NCI-H69 (cell line): ENCODE measurements at places on chromosomes 11 and 22.

DNA sequence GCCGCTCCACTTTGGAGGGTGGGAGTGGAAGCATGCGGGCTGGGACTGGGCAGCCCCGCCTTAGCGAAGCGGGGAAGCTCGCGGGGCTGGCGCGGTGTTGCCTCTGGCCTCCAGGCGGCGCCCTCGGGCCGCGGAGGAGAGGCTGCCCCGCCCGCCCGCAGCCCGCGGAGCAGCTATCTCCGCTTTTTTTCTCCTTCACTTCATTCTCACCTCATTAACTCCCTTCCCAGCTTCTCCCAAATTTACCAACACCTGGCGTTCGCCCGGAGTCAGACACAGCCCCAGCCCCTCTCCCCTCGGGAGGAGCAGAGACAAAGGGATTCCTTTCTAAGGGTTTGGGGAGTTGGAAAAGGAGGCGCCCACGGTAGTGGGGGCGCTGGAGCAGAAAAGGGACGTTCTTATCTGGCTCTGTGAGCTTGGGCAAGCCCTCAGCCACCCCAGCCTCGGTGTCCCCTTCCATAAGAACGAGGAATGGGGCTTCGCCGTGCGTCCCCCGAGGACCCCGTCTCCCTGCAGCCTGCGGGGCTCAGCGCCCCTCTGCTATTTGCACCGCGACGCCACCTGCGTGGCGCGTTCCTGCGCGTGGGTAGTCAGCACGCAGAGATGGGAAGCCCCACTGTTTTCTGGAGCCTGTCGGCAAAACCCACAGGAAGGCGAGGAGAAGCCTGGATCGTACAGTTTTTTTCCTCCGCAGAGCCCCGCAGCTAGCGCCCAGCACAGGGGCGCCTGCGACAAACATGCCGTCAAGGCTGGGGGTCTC, 1.5 kb upstream of the WNT11 start:
- peak; percentile 94 for DNase-seq

DNA sequence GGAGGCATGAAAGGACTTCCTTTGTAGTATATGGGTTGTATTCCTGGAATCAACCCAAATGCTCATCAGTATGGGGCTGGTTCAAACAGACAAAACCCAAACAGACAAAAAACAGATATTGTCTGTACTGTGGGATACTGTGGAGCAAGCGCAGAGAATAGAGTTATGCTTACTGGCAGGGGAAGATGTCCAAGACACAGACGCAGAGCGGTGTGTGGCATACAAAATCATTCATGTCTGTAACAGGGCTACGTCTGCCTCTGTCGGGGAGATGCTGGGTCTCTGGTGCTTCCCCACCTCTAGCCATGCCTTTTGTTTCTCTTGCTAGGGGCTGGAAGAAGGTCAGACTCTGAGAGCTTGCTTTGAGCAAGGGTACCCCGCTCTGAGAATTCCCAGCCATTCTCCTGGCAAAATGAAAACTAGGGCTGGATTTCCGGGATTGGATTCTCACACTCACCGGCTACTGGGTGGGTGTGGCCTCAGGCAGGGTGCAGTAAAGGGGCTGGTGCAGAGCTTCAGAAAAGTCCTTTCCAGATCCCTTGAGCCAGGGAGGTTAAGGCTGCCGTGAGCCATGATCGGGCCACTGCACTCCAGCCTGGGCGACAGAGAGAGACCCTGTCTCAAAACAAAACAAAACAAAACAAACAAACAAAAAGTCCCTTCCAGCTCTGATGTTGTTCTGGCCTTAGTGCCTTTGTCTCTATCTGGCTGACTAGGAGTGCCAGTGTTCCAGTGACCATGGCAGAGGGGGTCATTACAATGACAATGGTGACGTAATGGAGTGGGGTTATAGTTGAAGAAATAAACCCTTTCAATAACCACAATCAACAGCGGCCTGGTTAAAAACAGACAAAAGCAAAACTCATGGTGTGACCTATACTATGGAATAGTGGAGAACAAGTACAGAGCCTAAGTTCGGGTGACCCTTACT, 2.9 kb upstream of the ABCC8 start:
- DNase-seq: peak; percentile 78

GRCh38 chr11:66371627-66372415, at the start of gene SLC29A2:
SLC29A2 (minus strand) TSS chr11:66371760; CDS start chr11:66371591, 169 bp downstream.
- peak; percentile 99 for DNase-seq

- no peak for DNase-seq
These were observed 33.4 kb upstream of the EIF3D start for GRCh38 chr22:36562261-36562835.

GRCh38 chr22:23255506-23256170, 75.3 kb downstream of the BCR start:
- DNase-seq: no peak

DNA sequence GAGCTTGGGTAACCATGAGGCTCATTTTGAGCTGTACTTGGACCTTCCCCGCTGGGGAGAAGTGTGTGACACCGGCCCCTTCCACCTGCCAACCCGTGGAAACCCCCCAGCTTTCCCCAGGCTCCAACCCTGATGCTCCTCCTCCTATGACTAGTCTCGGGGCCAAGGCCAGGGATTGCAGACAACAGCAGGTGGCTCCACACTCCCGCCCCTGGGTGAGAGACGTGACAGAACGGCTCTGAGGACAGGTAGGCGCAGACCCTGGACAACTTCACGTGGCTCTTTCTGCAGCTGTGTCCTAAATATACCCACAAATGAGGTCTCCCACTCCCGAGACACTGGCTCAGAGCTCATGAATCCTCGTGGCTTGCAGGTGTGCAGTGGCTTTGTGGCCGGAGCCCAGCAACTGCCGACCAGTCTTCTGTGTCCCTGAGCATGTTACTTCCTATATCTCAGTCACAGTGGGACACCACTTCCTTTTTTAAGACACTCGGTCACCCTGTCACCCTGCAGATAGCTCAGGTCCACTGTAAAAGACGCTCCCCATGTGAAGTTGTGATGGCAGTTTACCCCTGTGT, 55.2 kb downstream of the NECTIN1 start:
- DNase-seq: no peak

- DNase-seq: no peak
These were observed 19.0 kb upstream of the RASD2 start for GRCh38 chr22:35521358-35522224.
